ENCODE measurements at places on chromosomes 1 and 21.

- DNase-seq, result no peak
These were observed at the start of gene NTNG1 for GRCh38 chr1:107140703-107141490. NTNG1 (plus strand) TSS chr1:107141039.

DNA sequence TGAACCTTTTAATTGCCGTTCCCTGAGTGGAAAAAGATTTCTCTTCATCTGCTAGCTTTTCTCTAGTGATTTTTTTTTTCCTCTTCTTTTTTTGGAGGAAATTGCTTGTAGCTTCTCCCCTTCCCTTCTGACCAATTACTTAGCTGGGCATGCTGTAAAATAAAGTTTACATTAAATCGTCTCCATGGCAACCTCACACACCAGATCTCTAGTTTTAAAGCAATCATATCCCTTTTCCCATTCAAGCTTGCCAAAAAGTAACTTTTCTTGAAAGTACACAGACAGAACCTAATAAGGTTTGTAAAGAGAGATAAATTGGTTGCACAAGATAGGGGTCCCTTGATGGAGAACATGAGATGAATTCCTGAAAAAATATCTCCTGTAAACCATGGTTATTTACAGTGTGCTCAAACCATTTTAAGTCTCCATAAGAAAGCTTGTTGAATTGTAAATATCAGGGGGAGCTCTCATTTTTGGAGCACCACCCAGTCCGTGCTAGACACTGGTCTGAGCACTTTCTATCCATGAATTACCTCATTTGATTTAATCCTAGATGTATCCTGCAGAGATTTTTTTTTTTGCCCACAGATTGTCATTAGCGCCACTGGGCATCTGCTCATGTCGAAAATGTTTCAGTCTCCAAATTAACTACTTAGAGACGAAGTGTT is 32.6 kb upstream of the HTR1D start:
- DNase-seq, result no peak

- no peak for DNase-seq
These were observed 656.4 kb upstream of the ADGRL2 start for GRCh38 chr1:81144240-81144825.

DNA sequence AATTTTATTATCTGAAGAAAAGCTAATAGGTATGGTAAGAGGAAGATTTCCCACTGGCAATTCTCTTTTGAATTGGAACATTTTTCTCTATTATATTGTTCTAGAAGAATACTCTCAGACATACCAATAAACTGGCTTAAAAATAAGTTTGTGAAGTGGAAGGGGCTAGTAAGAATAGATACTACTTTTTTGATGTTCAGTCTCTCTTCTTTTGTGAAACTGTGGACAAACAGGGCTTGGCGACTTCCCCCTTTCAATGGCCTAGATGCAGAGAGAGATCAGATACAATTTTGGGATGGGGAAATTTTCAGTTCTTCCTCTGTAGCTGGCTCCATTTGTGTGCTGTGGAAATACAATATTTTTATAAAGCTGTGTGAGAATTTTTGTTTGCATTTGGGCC is 2.5 kb downstream of the PBX1 start:
- DNase-seq, result peak; percentile 3

DNA sequence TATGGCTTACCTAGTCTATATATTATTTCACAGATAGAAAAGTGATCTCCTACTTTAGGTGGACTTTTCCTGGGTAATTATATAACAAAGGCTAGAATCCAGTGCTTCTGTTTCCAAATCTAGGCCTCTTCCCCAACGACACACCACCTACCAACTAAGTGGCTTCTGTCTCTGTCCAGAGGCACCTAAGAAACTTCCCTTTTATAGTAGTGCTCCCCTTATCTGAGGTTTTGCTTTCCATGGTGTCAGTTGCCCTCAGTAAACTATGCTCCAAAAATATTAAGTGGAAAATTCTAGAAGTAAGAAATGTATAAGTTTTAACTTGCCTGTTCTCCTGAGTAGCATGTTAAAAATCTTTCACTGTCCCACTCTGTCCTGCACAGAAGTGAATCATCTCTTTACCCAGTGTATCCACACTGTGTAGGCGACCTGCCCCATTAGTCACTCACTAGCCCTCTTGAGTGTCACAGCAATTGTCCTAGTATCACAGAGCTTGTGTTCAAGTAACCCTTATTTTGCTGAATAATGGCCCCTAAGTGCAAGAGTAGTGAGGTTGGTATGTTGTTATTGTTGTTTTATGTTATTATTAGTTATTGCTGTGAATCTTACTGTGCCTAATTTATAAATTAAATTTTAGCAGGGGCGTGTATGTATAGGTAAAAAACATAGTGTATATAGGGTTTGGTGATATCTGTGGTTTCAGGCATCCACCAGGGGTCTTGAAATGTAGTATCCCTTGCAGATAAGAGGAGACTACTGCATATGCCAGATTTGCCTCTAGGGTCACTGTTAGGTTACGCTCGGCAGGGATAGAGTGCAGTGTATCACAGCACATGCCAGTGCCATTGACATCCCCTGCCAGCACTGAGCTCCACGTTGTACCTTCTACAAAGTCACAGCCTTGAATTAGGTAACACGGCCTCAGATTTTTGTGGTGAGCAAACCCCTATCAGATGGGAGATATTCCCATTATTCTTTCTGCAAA is 14.7 kb upstream of the CD53 start:
- DNase-seq, result peak; percentile 37

- no peak for DNase-seq
These were observed 14.3 kb downstream of the XPR1 start for GRCh38 chr1:180646093-180646492.

- no peak for DNase-seq
These were observed 8.2 kb downstream of the PNRC2 start for GRCh38 chr1:23967871-23968270.

- no peak for DNase-seq
These were observed 35.4 kb downstream of the PKP1 start for GRCh38 chr1:201318504-201319340.

DNA sequence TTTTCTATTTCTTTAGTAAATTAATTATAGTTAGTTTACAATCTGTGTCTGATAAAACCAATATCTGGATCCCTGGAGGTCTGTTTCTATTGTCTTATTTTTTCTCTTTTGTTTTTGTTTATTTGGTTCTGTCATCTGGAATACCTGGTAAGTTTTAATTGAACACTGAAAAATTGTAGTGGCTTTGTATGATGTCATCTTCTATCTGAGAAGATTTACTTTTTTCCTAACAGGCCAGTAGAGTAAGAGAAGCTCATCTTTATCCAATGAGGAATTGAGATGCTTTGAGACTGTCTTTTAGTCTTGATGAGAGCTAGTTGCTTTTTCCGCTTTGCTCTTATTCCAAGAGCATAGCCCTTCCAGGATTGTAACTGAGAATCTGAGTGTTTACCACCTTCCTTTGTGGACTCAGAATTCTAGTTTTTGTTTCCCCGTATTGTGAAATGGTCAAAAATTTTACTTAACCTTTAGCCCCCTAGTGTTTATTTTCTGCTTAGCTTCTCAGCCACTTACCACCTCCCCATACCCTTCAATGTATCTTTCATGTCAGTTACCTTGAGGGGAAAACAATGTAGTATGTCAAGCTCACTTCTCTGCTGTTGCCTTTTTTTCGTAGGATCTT is 25.0 kb downstream of the PTGFRN start:
- DNase-seq, result peak; percentile 41

Measured in MV-4-11 (cell line).